ENCODE measurements at places on chromosomes 6 and 20.

GRCh38 chr6:88730611-88731011 is 232.8 kb downstream of the RNGTT start:
- DNase-seq, result no peak

DNA sequence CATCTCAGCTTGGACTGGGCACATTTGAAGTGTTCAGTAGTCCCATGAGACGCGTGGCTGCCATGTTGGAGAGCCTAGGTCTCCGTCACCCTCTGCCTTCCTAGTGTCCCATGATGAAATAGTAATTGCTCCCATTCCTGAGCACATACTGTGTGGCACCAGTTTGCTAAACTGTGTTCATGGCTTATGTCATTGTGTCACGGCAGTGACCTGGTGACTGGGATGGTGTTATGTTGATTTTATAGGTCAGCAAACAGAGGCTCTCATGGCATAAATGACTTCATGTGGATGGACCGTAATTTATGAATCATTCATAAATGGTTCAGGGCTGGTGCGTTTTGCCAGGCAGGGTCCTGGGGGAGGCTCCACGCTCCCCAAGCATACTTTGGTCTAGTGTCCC is 3.8 kb downstream of the BCAS4 start:
- no peak for DNase-seq

DNA sequence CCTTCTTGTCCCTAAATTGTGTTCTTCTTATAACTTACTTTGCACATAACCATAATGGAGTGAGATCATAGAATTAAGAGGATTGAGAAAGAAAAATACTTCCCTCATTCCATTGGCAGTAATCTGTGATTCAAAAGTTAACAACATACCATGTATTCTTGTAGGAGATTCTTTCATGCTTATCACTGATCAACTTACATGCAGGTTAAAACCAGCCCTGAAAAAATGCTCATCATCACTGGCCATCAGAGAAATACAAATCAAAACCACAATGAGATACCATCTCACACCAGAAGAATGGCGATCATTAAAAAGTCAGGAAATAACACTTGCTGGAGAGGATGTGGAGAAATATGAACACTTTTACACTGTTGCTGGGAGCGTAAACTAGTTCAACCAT is 36.5 kb upstream of the GFRAL start:
- no peak for DNase-seq

- no peak for DNase-seq
These were observed 16.4 kb downstream of the PRSS16 start for GRCh38 chr6:27263886-27264285.

DNA sequence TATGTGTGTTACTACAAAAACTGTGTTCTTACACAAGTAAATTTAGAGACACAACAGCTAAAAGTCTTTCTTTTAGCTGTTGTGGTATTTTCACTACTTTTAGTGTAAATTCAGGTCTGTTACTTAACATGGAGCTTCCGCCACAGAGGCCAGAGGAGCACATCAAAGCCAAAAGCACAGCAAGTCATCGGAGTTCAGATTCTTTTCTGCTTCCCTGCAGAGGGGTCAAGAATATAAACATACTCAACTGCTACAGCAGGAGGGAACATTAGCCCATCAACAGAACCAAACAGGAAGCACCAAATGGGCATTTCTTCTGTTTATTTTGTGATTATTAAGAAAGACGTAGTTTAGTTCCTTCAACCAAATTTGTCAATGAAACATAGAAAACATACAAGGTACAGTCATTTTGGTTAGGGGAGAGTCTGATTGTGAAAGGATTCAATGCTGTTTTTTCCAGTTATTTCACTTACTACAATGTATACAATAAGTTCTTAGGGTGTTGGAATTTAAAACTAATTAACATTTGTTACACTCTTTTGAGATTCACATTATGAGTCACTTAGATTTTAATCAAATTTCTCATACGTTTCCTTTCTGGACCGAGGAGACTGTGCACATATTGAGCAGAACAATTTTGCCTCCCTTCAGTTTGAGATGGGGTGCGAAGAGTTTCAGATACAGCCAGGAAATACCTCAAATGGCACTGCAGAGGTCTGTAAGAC is 42.8 kb upstream of the DSE start:
- no peak for DNase-seq

DNA sequence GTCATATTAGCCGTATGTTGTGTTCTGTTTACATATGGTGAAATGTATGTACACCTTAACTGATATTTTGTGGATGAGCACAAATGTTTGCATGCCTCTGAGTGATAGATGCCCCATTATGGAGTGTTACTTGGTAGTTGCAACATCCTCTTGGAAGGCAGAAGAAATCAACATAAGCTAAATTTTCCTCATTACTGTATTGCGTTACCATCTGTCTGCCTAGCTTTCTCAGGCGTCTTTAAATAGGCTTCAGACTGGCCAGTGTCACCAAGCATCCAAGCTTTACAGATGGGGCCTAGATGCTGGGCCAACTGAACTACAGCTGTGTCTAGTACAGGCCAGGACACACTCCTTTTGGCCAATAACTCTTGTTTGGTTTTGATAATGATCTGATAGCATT is 250.6 kb downstream of the SAMD5 start:
- DNase-seq, result no peak

DNA sequence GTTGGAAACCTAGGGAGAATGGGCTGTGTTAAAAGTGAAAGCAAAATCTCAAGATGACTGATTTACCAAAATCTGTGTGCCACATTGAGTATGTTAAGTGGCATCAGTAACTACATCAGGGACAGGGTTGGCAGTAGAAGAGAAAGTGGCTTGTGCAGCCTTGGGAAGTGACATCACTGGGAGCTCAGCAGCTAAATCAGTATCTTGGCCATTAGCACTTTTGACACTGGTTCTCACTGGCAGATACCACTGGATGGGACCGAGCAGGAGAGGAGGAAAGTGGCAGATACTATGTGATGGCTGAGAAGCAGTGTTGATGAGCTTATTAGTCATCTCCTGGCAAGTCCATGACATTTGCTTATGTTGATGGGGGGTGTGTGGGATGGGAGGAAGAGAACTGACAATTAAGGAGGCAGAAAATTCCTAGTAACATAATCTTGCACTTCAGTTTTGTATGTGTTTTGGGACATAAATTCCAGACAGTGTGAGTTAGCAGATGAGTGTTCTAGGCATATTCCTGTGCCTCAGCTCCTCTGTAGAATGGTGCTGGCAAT is 322.2 kb downstream of the SOX4 start:
- DNase-seq, result no peak

GRCh38 chr6:106187424-106187982 is 101.4 kb downstream of the PRDM1 start:
- no peak for DNase-seq

- peak; percentile 82 for DNase-seq
These were observed 103.7 kb downstream of the TOX2 start for GRCh38 chr20:44018259-44018941.

- no peak for DNase-seq
These were observed 645.6 kb downstream of the RNF144B start for GRCh38 chr6:19032591-19033295.

DNA sequence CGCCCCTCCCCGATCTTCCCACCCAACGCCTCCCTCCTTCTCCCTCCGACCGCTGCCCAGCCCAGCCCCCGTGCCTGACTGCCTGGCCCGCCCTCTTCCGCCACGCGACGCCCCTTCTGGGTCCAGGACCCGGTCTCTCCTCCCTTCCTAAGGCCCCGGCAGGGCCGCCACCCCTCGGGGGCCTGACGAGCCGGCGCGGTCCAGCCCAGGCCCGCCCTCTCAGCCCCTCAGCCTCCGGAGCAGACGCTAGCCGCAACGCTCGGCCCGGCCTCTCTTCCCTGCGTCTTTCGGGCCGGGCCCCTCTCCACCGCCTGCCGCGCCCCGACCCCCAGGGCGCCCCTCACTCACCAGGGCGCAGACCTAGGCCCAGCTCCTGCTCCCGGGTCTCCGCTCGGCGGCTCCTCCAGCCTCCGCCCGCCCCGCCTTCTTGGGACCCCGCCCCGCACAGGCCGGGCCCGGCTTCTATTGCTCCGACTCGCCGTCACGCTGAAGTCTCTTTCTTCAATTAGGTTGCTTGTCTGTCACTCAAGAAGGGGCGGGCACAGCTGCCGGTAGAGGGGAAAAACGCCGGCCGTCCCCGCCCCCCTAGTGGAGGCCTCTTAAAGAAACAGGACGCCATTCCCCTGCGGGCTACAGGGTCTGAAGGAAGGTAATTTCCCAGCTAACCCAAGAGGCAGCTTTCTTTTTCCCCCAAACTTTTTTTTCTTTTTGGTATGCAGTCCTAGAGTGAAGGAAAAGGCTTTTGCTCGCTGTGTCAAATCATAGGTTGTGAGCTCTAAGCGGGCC is at the start of gene ELMO2:
ELMO2 (minus strand) TSS at position 416 of the 786 bp plus-strand sequence. CDS start 12,133 bp downstream, outside the sequence.
- DNase-seq, result peak; percentile 99

- DNase-seq, result no peak
These were observed 24.5 kb downstream of the FAM110A start for GRCh38 chr20:858011-858410.

DNA sequence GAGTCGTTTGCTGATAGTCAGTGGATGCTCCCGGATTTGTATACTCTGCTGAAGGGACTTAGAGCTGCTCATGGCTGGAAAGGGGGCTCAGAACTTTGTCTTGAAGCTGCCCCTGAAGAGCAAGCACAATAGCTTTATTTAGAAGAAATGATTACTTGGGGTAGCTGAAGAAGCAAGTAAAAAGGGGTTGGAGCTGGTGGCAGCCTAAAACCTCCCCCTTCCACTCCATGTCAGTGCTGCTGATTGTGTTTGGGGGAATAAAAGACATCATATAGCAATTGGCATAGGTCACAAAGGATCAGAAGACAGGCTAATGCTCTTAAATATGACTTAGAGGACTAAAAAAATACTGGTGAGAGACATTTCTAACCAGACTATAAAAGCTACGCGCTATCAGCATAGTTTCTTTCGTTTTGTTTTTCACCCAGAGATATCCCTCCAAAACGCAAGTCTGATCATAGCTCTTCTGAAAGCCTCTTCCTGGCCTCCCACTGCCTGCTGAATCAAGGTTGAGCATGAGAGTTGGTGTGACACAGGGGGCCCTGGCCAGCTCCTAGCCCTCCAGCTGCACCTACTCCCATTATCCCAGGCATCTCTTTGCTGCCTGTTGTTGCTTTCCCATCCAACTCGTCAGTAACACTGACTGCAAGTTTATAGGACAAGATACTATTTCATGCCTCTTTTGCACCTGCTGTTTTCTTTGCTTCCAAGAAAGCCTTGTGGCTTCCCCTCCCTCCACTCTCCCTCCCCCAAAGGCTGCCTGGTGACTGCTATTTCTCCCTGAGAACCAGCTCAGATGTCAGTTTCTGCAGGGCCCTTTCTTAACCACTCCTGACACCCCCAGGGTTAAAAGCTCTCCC is 33.9 kb upstream of the SGK1 start:
- no peak for DNase-seq

DNA sequence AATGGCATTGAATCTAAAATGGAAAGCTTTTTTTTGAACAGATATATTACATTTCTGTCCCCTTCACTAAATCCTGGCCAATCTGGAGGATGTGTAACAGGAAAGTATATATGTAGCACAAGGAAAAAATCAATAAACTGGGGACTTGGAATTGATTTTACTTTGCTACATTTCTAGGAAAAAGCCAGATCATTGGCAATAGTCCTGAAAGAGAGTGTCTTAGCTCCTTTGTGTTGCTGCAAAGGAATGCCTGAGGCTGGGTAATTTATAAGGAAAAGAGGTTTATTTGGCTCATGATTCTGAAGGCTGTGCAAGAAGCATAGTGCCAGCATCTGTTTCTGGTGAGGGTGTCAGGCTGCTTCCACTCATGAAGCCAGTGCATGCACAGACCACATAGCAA is 574.9 kb downstream of the HTR1B start:
- no peak for DNase-seq

DNA sequence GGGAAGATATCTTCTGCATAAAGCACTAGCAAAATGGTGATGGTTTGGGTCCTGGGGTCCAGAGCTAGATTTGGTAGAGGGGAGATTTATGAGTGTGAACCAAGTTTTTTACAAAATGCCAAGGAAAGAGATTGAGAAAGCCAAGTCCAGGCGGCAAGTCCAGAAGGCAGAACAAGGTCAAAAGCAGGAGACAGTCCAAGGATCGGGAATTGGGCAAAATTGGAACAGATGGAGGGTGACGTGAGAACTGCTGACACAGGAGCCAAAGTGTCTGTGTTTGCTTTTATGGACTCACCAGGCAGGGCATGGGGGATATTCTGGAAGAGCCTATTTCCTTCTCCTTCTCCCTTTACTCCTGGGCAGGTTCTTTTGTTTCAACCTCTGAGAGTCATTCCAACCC is 4.1 kb downstream of the NHLRC1 start:
- no peak for DNase-seq

DNA sequence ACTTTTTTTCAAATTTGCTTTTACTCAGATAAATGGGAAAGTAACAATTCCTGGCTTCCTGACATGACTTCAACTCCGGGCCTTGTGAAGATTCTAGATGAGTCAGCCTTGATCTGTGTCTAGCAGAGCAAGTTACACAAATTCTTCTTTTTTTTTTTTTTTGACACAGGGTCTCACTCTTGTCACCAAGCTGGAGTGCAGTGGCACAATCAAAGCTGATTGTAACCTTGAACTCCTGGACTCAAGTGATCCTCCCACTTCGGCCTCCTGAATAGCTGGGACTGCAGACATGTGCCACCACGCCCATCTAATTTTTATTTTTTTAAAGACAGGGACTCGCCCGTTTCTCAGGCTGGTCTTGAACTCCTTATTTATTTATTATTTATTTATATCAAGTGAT is 7.3 kb upstream of the ARHGAP18 start:
- DNase-seq, result no peak

DNA sequence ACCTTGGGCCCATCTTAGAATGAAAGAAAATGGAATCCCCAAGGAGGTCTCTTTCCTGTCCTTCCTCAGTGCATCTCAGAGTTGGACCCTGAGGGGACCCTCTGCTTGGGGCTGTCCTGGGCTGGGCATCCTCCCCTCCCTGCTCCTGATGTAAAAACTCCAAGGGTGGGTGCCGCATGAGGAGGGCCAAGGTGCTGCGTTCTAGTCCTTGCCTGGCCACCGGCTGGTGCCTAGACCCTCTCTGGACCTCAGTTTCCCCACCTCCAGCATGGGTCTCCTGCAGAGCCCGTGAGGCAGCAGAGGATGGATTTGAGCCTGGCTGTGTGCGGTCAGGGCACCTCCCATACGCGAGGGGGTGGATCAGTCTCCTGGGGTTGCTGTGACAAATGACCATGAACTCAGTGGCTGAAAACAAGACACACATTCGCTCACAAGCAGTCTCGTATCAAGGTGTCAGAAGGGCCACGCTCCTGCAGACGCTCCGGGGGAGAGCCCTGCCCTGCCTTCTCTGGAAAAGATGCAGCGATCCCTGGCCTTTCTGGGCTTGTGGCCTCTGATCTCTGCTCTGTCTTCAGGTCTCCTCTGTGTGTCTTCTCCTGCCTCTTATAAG is 54.7 kb downstream of the CHMP4B start:
- no peak for DNase-seq
